Thoracic aorta (tissue), 2 donors: ENCODE measurements at places on chromosomes 2 and 18. TPM values are rescaled to one million over a fixed set of nuclear protein-coding genes. Genes with fewer than 3 reads are reported as not detected.

The GALNT5 gene
- total RNA-seq = 3.4 TPM

The CRYBA2 gene
- not detected for total RNA-seq

- DNase-seq = no peak
Observed at GRCh38 chr2:224584785-224585210, 365 bp downstream of the CUL3 start.

DNA sequence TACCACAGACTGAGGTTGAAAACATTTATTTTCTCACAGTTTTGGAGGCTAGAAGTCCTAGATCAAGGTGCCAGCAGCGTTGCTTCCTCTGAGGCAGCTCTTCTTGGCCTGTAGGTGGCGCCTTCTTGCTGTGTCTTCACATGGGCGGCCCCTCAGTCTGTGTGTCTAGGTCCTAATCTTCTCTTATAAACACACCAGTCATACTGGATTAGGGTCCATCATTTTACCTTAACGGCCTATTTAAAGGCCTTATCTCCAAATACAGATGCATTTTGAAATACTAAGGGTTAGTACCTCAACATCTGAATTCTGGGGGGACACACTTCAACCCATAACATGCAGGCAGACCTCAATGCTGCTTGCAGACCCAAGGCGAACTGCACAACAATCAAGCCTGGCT is 4.4 kb upstream of the RMC1 start:
- no peak for DNase-seq

The TEKT4 gene
- total RNA-seq = not detected

DNA sequence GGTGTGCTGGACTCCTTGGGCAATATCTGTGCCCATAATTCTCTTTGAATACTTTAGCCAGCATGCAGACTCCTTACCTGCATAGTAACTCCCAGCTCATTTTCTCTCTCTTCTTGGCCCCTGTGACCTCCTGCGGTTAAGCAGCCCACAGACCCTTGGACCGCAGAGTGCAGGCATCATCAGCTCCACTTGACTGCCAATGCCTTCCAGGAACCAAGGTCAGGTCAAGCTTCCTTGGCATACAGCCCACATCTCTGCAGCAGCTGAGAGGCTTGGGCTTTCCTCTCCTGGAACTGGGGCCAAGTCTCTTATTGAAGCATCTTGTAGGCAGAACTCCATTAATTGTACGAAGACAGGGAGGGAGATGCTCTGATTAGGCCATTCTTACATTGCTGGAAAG is 130.1 kb upstream of the PIEZO2 start:
- DNase-seq = no peak

The ELP2 gene
- total RNA-seq = 59.0 TPM

DNA sequence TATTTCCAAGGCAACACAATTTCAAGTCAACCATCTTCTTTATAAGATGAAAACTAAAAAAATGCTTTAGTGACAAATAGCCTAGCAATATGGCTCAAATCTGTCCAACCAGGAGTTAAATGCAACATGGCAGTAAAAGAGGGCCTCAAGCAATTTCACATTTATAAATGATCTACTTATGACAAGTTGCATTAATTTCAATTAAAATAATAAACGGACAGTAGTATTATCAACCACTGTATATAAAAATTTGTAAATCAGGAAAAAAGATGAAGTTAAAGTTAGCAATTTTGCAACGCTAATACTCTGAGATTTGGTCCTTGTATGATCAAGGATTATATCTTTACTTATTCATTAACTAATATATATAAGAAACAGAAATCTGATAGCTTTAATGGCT is 19.3 kb downstream of the CCDC88A start:
- DNase-seq = no peak

The GLI2 gene
- 4.9 TPM for total RNA-seq

DNA sequence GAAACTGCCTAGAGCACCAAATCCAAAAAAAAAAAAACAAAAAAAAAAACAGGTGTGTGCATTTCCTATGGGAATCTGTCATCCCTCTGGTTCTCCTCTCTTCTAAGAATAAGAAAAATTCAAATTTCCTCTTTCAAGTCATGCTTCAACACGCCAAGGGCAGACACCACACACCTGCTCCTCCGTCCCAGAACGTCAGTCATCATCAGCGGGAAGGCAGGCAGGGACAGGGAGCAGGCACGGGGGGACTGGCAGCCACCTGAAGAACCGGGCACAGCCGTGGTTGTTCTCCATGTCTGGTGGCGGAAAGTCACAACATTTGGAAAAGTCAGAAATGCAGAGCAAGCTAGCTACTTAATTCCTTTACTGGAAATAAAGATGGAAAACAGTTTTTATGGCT is 214.8 kb downstream of the IKZF2 start:
- DNase-seq = no peak

The MROH2A gene
- total RNA-seq = not detected

The POTEE gene
- not detected for total RNA-seq

- no peak for DNase-seq
Observed at GRCh38 chr2:10172033-10172871, 49.7 kb downstream of the RRM2 start.

GRCh38 chr2:27993402-27993787 is 102.9 kb downstream of the BABAM2 start:
- DNase-seq = no peak
